Urinary bladder (tissue), 4 donors: ENCODE measurements at places on chromosomes 16 and 17.
A peak's percentile ranks its signal among the peaks of the same experiment; 100 is the strongest.

- no peak for DNase-seq
Observed at GRCh38 chr16:66578651-66579531, at the start of gene CMTM2. Gene CMTM2 (plus strand): TSS chr16:66579463. CDS start chr16:66579608, 145 bp downstream.

DNA sequence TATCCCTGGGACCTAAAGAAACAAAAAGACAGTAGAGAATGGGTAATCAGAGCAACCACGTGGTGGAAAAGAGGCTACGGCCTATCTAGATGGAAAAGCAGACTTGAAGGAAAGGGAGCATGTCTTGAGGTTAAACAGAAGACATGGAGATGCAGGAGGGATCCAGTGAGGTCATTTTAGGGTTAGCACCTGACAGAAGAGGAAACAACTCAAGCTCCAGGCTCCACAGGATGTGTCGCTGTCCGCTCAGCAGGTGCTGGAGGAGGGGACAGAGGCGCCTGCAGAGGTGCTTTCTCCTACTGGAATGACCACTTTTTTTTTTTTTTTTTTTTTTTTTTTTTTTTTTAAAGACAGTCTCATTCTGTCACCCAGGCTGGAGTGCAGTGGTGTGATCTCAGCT is 47.5 kb upstream of the CLEC3A start:
- DNase-seq, result no peak

- DNase-seq, result no peak
Observed at GRCh38 chr17:2814481-2815341, 18.5 kb downstream of the RAP1GAP2 start.

DNA sequence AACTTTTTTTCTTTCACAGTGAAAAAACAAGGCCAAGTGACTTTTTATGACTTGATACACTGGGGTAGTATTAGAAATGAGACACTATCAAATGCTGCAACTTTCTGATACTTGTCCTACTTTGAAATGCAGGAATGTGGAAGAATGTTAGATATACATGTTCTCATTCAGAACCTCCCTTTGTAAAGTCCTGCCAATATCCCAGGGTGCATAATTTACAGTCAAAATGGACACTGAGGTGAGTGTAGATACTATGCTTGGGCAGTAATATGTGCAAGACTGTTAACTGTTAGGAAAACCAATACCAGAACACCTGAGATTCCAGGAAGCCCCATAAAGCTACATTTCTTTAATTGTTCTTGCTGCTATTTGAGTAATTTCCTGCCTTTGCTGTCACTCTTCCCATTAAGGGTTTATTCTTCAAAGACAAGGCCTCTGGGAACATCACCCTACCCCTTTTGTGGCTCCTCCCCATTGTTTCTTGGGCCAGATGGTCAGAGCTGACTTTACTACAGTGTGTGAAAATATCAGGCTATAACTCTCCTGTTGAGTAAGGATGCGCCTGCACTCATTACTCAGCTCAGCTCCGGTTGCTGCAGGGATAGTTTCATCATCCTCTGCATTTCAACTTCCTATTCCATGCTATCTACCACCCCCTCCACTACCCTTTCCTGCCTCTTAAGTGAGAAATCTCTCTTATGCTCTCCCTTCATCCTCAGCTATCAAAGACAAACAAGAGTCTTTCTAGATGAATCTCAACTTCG is 48.7 kb downstream of the TMEM100 start:
- no peak for DNase-seq

- DNase-seq, result no peak
Observed at GRCh38 chr17:10757067-10757466, 27.2 kb upstream of the TMEM220 start.

- DNase-seq, result no peak
Observed at GRCh38 chr17:16919663-16920627, 52.0 kb downstream of the TNFRSF13B start.

- no peak for DNase-seq
Observed at GRCh38 chr16:49566432-49566831, 192.8 kb downstream of the C16orf78 start.

- DNase-seq, result no peak
Observed at GRCh38 chr17:60173304-60173819, 23.6 kb downstream of the CA4 start.

DNA sequence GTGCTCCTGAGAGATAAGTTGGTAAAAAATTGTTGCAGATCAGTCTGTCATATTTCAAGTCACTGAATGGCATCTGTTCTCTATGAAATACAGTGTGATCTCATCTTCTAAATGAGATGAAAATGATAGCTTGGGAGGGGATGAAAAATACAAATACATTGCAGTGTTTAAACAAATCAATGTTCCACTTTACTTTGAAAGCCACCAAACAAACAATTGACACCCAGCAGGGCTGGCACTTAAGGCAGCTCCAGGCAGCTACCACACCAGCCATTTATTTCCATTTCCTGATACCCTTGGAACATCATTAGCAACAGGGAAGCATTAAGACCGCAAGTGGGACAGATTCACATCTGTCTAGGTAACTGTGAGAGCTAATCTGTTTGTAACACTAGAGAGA is 827.6 kb upstream of the KIF2B start:
- DNase-seq, result no peak

GRCh38 chr16:24883714-24884151 is 38.0 kb downstream of the SLC5A11 start:
- no peak for DNase-seq

- peak; percentile 36 for DNase-seq
Observed at GRCh38 chr17:21511363-21512195, 135.4 kb downstream of the KCNJ12 start.

GRCh38 chr17:72249441-72249840 is 128.6 kb downstream of the SOX9 start:
- DNase-seq, result no peak
